ENCODE measurements at places on chromosomes 7 and 10.

DNA sequence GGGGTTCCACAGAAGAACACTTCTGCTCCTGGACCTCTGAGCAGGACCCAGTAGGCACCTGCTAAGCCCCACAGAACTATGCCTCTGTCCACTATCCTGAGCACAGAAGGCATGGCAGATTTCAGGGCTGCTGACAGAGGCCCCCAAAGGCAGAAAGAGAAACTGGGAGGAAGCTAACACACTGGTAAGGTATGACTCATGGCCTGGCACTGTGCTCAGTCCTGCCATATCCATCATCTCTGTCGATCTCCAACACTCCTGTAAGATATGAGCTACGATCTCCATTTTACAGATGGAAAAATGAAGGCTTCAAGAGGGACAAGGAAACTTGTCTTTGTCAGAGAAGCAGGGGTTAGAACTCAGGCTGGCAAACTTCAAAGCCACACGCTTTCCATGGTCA is 62.2 kb downstream of the GRID1 start:
- DNase-seq: no peak

DNA sequence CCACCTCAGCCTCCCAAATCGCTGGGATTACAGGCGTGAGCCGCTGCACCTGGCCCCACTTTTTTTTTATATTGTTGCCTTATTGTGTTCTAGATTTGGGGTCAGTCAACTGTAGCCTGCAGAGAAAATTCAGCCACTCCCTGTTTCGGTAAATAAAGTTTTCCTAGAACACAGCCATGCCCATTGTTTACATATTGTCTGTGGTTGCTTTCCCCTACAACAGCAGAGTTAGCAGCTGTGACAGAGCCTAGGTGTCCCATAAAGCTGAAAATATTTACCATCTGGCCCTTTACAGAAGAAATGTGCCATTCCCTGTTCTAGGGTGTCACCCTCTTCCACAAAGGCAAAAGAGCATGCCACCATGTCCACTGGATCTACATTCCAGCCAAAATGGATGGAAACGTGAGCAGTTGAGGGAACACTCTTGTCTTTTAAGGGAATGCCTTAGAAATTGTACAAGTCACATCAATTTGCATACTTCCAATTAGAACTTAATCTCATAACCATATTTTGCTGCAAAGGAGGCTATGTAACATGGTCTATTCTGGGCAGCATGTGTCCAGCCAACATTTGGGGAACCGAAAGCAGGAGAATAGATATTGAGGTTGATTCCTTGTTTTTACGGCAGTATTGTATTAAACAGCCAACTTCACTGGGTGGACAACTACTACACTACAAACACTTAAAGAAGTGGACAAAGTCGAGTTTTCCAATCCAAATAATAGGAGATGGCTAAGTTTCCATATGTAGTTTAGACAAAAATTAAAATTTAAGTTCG is 11.0 kb upstream of the BLVRA start:
- no peak for DNase-seq

GRCh38 chr10:78645169-78645686 is 423.5 kb upstream of the ZMIZ1 start:
- DNase-seq: no peak

DNA sequence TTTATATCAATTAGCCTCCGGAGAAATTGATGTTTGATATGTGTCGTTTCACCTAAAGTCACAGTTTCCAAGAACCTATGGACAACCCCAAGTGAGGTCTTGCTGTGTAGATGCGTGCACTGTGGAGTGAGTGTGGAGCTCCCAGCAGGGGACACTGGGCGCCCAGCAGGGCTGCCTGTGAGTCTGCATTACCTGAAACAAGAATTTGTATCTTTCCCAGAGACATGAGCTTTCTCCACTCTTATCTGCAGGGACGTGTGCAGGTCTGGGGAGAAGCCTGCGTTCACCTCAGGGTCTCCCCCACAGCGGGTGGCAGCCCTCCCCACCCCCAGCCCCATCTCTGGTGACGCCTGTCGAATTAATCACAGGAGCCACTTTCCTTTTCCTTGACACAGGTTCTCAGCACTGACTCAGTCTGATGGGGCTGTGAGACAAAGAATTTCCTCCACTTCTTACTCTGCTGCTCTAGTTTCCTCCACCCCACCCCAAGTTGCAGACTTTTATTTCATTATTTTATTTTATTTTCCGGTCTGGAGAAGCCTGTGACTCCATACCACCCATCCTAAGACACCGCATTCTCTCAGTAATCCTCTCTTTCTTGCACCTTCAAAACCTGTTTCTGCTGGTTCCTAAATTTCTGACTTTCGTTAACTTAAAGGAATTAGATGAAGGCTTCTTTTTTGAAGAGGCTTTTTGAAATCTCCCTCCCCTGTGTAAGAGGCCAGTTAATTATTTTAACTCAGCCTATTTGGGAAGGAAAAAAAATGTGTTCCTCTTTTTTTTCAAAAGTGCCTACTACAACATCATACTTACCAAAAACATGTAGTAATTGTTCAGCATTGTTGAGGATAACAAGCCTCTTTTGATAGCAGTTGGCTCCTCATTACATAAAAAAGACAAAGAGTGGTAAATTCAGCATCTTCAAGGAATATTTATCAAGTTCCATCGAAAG is 17.0 kb upstream of the INSIG1 start:
- no peak for DNase-seq

DNA sequence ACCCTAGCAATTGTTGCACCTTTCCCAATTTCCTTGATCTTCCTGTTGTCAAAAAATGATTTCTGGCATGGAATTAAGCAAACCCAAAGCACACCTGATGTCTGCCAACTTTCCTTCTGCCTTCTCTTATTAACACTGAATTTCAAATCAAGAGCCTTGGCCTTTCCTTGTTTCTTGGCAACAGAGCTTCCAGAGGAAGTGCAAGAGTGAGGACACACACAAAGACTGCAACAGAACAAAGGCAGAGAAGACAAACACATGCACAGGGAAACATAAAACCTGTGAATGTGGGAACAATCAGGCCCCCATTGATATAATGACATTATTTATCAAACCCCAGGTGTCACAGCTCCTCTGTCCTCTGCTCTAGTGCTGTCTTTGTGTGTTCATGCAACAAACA is 73.0 kb upstream of the IL6 start:
- no peak for DNase-seq

DNA sequence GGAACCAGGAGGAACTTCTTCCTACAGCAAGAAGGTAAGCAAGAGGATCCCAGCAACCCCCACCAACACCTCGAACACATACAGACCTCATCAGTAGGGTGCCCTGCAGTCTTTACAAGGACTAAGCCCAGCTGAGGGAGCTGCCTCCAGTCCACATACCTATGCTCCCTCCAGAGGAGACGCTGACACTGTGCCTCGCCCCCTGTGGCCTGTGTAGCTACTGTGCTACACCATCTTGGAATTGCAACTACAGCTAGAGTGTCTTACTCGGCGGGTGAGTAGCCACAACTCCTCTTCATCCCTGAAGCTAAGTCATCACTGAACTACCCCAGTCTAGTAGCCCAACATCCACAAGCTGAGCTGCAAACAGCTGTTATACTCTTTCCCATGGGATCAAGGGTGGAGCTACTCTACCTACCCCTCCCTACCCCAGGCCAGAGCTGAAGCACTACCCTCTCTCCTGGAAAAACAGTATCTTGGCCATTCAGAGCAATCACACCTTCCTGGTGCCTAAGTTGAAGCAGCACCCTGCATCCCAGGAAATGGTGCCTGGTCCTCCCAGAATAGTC is 42.2 kb upstream of the CAMK2B start:
- no peak for DNase-seq

DNA sequence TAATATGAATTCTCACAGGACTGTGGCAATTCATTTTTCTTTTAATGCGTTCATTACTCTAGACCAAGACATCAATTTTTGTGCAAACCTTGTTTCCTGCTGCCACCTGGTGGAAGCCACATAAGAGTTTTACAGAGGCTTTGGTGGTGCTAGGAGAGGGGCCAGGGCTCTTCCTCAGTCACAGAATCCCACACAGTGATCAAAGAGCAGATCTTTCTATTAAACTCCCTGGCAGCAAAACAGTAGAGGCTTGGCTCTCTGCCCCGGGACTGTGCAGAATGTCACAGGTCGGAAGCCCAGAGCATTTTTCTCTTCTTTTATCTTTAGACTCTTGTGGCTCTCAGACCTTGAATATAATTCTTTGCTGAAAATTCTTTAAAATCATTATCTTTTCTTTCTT is 506.4 kb upstream of the C7orf33 start:
- no peak for DNase-seq

DNA sequence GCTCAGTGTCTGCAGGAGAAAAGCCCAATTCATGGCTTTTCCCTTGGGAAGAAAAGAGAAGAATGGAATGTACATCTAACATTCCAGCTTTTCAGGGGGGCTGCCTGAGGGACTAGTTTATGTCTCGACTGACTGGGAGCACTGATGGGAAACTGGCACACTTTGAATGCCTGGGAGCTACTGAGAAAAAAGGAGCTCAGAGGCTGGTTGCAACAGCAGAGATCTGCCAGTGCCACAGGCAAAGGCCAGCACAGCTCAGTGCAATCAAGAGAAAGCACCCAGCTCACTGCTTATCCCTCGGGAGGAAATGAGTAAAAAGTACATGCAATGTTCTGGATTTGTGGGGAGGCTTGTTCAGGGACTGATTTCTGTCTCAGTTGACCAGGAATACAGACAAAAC is 226.2 kb downstream of the COBL start:
- no peak for DNase-seq

All from stimulated activated CD8-positive, alpha-beta memory T cell treated with anti-CD3 and anti-CD28 coated beads, Interleukin-7, amount 100 ng/mL, for 1 hour (primary cell).